ENCODE measurements at places on chromosomes 2 and 18.

GRCh38 chr2:27795868-27796277 is 24.4 kb downstream of the MRPL33 start:
- DNase-seq, result no peak

GRCh38 chr2:118202707-118203303 is 114.5 kb downstream of the INSIG2 start:
- DNase-seq, result peak; percentile 40

DNA sequence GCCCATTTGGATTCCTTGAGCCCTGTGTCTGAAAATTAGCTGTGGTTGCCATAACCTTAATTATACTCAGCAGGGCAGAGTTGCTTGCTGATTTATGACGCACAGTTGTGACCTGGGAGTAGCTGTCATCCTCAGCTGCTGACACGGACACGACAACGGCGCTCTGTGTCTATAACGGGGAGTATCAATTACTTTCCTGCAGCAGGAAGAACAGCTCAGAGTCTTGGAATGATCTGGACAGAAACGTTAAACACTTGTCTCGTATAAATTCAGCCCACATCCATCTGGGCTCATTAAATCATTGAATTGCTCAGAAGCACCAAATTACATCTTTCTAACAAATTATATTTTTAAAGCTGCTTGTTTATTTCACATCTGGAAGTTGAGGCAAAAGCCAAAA is 116.3 kb downstream of the SEPTIN10 start:
- no peak for DNase-seq

DNA sequence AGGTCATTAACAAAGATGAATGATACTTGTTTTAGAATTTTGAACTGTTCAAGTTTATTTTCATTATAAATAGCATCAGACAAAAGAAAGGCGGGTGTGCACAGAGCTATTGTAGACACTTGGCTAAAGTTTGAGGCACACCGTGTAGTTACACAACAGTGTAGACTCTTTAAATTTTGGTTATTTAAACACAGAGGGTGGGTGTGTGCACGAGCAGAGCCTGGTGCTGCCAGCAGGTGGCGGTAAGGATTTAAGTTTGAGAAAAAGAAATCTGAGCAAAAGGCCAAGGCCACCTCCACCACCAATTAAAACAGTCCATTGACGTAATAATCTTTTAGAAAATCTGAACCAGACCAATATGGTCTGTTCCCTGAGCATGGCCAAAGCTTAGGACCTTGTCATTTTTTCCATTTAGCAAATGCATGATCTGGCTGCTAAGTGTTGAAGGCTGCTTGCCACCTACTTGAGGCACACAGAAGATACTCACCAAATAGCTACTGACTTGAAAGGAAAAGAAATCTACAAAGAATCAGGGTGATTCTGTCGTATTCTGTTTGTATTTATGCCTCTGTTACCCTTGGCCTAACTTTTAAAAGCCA is 14.3 kb downstream of the COPS7B start:
- DNase-seq, result peak; percentile 8

GRCh38 chr18:48928787-48929186 is 22.0 kb downstream of the SMAD7 start:
- peak; percentile 91 for DNase-seq

GRCh38 chr2:98929920-98930319 is 6.1 kb downstream of the CRACDL start:
- DNase-seq, result no peak

DNA sequence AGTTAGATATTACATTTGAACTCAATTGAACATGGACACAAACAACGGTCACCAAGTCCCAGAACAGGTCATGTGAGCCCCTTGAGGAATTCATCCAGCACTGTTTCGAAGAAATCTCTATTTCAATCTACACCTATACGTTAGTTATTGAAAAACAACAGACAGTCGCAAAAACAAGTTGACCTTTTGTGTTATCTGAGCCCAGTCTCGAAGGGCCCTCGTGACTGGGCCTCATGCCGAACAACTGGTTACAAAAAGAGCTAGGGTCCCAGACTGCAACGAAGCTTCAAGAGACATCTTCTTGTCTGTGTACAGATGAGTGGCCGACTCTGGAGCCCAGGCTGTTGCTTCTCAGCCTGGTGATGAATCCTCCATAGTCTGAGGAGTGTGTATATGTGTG is 5.3 kb upstream of the DSG2 start:
- DNase-seq, result no peak

DNA sequence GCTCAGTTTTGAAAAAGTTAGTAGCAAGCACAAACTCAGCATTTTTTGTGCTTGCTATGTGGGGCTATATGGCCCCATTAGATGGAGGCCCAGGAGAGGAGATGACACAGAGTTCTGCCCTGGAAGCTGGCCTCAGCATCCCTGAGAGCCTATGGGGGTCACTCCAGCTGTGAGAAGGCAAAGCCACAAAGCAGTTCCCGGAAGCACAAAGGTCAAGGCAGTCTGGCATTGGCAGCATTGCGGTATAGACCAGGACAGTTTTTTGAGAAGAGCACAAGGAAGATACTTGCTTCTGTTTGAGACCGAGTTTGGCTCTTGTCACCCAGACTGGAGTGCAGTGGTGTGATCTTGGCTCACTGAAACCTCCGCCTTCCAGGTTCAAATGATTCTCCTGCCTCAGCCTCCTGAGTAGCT is 7.5 kb upstream of the ITPRIPL1 start:
- no peak for DNase-seq

DNA sequence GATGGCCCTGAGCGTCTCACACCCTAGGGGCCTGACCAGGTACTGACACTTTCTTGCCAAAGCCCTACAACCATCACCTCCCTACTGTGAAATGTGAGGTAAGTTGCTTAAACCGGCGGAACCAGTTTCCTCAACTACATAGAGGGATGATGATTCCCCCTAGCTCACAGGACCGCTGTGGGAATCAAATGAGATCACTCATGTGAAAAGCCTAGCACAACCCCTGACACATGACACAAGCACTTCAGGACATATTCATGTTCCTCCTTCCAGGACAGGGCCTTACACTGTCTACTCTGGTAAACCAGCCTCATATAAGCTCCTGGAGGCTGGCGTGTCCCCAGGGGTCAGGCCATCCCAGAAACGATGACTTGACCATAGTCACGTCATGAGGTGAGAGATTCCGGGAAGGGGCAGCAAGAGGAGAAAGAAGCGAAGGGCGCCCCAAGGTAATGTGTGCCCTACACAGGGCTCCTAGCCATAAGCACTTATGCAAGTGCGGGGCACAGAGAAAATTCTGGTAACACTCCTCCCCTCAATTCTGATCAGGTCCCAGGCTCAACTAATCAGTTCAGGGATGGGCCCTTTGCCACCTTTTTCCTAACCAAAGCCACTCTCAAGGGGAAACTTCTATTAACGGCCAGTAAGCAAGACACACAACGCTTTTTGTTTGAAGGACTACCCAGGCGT is 49.5 kb downstream of the C2orf42 start:
- DNase-seq, result peak; percentile 46

DNA sequence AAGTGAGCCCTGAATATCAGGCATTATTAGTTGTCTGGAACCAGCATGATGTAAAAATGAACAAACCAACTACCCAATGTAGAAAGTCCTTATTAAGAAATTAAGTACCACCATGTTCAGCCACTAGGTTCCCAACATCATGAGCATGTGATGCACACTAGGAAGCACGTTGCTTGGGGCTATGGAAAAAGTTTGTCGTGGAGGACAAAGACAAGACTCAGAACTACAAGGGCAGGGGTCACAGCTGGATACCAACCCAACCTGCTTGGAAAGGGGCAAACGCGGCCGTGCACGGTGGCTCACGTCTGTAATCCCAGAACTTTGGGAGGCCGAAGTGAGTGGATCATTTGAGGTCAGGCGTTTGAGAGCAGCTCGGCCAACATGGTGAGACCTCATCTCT is 64.0 kb downstream of the ADNP2 start:
- DNase-seq, result no peak

DNA sequence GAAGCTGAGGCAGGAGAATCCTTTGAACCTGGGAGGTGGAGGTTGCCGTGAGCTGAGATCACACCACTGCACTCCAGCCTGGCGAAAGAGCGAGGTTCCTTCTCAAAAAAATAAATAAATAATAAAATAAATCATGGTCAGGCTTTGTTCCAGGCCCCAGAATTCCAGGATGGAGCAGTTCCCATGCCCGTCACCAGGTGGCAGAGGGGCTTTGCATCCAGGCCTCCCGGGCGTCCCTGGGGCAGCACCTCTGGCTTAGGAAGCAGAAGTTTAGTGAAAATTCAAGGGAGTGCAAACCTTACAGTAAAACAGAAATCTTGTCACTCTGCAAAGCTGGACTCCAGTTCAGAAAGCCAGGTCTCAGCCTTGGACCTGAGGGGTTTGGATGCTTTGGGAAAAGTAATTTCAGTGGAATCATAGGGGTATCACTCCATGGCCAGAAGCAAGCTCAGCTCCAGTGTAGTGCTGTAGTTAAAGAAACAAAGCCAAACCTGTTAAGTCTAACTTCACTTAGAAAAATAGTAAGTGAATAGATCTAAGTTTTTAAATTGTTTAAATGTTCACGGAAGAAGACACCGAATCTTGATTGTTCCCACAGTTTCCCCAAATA is 512.7 kb downstream of the CMPK2 start:
- peak; percentile 37 for DNase-seq
